ENCODE measurements at places on chromosomes 4 and X.

GRCh38 chr4:30456716-30457115 is 263.5 kb upstream of the PCDH7 start:
- no peak for DNase-seq

GRCh38 chrX:68061206-68061535 is 372.1 kb downstream of the OPHN1 start:
- DNase-seq, result no peak

- no peak for DNase-seq
These were observed 16.5 kb downstream of the ACSL4 start for GRCh38 chrX:109716431-109717028.

DNA sequence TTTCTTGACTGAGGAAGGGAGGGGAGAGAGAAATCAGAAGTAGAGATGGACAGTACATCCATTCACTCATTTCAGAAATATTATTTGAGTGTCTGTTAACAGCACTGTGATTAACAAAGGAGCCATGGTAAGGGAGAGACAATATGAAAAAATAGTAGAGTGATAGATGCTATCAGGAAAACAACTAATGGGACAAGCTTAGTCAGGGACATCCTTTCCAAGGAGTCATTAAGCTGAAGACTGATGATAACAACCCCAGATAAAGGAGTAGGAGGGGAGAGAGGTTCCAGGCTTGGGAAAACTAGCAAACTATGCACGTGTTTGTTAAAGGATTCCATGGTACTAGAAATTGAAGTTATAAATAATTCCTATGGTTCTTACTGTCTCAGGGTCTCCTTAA is 122.2 kb downstream of the CBR4 start:
- no peak for DNase-seq

- DNase-seq, result no peak
These were observed 525.4 kb upstream of the HS3ST1 start for GRCh38 chr4:11954093-11954492.

DNA sequence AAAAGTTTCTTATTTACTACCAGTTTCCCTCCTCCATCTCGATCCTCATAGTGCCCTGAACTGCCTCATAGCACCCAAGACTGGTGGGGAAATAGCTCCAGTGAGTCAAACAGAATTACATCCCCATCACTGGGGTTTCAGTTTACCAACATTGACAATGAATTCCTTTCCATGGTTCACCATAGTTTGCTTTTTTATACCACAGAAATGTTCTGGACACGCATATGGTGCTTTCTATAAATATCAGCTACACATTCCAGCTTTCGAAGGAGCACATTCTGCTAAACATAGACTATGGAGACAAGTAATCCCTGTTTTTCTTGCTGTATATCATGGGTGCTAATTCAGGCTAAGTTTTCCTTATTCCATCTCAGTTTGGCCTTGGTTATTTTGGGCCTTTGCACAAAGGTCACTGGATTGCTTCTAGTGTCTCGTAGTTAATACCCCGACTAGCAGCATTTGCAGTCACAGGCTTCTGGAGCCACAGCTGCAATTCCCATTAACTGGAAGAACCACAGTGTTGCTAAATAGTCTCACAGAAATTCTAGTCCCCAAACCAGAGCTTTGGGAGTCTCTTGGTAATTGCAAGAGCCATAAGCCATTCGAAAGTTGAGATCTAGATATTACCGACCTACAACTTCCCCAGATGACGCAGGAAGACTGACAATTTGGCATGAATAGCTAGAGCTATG is 53.4 kb upstream of the TRPC3 start:
- no peak for DNase-seq

- DNase-seq, result no peak
These were observed 318.0 kb upstream of the TAPT1 start for GRCh38 chr4:16544251-16544721.

GRCh38 chr4:85676050-85676425 is 201.1 kb downstream of the ARHGAP24 start:
- DNase-seq, result no peak

- no peak for DNase-seq
These were observed 274.6 kb upstream of the BOD1L1 start for GRCh38 chr4:13902146-13902545.

DNA sequence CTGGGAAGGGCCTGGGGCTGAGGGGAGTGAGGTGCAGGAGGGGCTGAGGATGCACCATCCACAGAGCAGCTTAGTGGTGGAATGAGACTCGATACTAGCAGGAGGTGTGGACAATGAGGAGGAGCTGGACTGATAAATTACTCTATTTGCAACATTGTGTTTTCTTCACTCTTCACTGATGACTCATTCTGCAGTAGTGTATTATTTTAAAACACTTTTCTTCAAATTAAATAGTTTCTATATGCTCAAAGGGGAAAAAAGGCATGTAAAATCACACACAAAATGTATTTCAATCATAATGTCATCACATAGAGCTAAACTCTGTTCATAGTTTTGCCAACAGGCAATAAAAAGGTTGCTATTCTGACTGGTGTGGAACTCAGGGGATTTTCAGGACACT is 467.0 kb upstream of the CTSO start:
- DNase-seq, result no peak

DNA sequence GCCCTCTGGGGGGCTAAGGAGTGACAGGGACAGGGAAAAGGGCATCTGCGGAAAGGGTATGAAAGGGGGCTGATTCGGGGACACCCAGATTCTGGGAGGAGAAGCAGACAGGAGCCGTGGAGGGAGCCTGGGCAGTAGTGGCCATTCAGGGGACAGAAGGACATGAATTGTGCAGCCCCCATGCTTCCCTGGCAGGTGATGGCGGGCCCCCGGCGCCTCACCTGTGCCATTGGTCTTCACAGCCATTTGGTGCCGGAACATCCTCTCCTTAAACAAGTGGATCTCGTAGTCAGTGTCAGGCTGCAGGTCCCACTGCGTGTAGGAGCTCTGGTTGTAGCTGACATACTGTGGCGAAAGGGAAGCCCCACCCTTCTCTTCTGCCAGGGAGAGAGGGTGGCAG is 21.9 kb downstream of the L1CAM start:
- DNase-seq, result no peak

- no peak for DNase-seq
These were observed at the start of gene F11 for GRCh38 chr4:186265683-186266652. TSS of gene F11 (plus strand) at chr4:186266189. CDS start at chr4:186267137, 948 bp downstream.

GRCh38 chr4:142091085-142091513 is 454.7 kb downstream of the IL15 start:
- DNase-seq, result peak; percentile 99

GRCh38 chrX:115960440-115961084 is 210.0 kb upstream of the AGTR2 start:
- no peak for DNase-seq

GRCh38 chrX:139299309-139299708 is 231.2 kb upstream of the F9 start:
- DNase-seq, result no peak

GRCh38 chrX:11426712-11427452 is 133.7 kb downstream of the AMELX start:
- no peak for DNase-seq

- no peak for DNase-seq
These were observed 2.3 kb downstream of the ODAM start for GRCh38 chr4:70197842-70198241.

DNA sequence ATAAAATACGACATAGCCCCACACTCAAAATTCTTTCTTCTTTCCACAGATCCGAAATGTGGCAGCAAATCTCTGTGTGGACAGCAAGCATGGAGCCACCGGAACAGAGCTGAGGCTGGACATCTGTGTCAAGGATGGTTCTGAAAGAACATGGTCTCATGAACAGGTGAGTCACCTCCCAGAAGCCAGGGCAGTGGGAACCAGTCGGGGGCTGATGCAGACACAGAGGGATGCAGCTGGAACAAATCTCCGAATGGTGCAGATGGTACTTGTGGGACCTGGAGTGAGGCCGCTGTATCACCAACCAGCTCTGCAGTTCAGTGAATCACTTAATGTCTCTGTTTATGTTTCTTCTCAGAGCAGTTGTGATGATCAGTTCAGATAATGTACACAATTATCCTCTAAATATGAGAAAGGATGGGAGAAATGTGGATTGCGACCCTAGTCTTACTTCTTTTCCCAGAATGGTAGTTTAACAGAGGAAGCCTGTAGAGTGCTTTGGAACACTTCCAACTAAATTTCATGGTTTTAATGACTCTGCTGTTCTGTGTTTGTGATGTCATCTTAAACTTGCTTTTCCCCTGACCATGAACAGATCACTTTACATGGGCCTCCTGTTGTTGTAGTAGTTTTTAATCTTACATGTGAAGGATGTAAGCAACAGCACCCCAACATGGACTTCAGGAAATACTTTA is 159.3 kb upstream of the GALNT7 start:
- DNase-seq, result no peak

- no peak for DNase-seq
These were observed 41.4 kb downstream of the JADE3 start for GRCh38 chrX:46953597-46953996.

DNA sequence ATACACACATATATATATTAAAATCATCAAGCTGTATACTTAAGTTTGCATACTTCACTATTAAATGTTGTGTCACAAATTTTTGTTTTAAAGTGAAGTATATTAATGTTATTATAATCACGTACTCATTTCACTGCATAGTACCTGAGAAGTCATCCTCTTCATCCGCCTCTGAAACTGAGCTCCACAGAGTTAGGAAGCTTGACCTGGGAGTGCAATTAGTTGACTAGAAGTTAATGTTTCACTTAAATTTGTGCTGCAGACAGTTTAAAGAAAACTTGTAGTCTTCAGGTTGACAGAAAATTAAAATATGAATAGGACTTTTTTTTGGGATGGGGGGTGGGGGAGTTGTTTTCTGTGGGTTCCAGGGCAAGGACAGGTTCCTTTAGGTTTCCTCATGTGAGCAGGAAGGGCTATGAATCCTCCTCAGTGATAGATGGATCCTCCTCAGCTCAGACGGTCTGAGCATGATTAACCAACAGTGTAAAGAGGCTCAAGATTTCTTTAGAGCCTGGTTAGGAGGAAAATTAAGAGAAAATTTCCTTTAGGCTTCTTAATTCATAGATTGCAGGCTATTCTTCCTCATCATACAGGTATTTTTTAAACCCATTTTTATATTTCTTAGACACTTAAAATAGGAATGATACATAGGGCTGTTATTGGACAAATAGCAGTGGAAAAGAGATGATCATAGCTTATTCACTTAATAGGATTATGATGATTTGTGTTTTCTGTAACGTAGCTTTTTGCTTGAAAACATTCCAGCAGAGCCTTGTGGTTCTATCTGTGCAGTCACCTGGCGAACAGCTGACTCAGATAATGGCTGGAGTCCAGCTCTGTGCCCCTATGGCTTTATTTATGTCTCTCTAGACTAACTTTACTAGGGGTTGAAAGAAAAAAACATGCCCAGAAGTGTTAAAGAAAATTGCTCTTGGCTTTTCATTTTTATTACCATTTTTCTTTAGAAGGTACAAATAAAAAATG is 102.7 kb downstream of the SLC4A4 start:
- no peak for DNase-seq

DNA sequence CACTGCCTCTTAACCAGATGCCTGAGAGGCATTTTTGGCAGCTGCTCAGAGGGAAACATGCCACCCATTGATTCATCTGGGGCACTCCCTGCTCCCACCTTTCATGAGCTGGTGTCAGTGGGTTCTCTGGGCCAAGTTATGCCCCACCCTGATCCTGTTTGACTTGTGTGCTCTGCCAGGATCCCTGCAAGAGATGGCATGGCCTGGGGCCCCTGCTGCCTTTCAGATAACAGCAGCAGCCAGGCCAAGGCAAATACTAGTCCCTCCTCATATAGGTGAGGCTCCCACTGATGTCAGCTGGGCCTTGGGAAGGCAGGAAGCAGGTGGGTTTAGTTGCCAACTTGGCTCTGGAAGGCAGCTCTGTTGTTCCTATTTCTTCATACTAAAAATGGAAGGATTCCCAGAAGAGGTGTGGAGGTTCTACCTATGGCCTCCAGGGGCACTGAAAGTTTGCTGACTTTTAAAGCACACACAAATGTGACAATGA is 192.9 kb upstream of the RBPJ start:
- no peak for DNase-seq

- peak; percentile 25 for DNase-seq
These were observed 102.0 kb upstream of the GATB start for GRCh38 chr4:151862766-151863165.

GRCh38 chr4:125832161-125832560 is 517.4 kb downstream of the FAT4 start:
- no peak for DNase-seq

DNA sequence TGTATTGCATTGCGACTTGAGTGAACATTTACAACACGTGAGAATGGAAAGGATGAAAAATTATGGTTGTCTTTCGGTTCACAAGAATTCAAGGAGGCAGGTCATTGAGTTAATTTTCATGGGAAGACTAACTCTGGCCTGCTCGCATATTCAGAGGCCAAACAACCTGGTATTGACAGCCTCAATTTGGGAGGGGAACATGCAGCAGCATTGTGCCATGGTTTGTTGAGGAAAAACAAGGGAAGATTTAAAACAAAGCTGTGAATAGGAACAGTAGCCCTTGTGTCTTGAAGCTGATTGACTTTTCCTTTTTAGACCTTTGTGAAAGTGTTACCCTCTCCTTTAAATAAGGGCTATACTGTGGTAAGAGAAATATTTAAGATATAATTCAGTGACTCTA is 31.9 kb downstream of the FAT4 start:
- DNase-seq, result no peak

- DNase-seq, result no peak
These were observed 23.2 kb upstream of the LUZP4 start for GRCh38 chrX:115266300-115266699.

GRCh38 chr4:82799006-82799881 is 648 bp upstream of the SCD5 start:
- no peak for DNase-seq

DNA sequence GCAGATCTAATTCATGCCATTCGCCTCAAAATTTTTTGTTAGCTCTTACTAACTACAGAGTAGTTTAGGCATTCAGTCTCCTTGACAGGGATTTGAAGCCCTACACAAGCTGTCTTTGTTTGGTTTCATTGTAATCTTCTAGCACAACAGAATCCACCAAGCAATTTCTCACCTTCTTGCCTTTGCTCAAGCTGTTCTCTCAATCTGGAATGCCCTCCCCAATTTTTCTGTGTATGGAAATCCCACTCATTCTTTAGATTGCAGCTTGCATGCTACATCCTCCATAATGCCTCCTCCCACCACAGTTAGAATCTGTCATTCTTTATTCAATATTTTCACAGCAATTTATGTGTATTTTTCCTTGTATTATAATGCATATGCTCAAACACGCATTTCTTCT is 63.7 kb downstream of the C4orf51 start:
- DNase-seq, result no peak

- DNase-seq, result no peak
These were observed 28.7 kb downstream of the RHOH start for GRCh38 chr4:40225497-40225896.

- DNase-seq, result peak; percentile 37
These were observed 83.6 kb downstream of the CHM start for GRCh38 chrX:85963736-85964135.

DNA sequence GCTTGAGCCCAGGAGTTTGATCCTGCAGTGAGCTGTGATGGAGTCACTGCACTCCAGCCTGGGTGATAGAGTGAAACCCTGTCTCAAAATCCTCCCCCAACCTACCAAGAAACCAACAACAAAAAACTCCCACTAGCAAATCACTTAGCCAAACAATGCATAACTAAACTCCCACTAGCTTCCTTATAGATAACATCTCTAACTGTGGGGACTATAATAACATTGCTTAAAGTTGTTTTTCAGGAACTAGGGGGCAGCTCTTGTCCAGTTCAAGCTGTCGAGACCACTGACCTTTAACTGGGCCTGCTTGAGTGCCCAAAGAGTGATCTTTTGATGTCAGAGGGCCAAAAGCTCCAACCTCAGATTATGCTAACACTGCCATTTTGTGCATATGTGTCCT is 81.7 kb downstream of the FREM3 start:
- no peak for DNase-seq
